ENCODE measurements at places on chromosomes 2 and 18. TPM values are rescaled to one million over a fixed set of nuclear protein-coding genes. Genes with fewer than 3 reads are reported as not detected.

LRRTM4 gene
- 0.55 TPM for total RNA-seq

DYNAP gene
- not detected for total RNA-seq

ATP9B gene
- total RNA-seq: 28.3 TPM

DQX1 gene
- total RNA-seq: not detected

DSG1 gene
- total RNA-seq: not detected

ZC3H6 gene
- total RNA-seq: 8.8 TPM

UGT1A3 gene
- not detected for total RNA-seq

GREB1L gene
- 8.6 TPM for total RNA-seq

HS6ST1 gene
- 38.4 TPM for total RNA-seq

CFAP53 gene
- 0.16 TPM for total RNA-seq

RESP18 gene
- not detected for total RNA-seq

ACVR1C gene
- total RNA-seq: 44.9 TPM

LOXHD1 gene
- 2.3 TPM for total RNA-seq

C18orf54 gene
- total RNA-seq: 1.3 TPM

NGEF gene
- total RNA-seq: 0.35 TPM

SCYGR4 gene
- not detected for total RNA-seq

RAX gene
- not detected for total RNA-seq

RMC1 gene
- total RNA-seq: 29.0 TPM

TMEM247 gene
- not detected for total RNA-seq

FOXD4L1 gene
- total RNA-seq: not detected

IL36B gene
- total RNA-seq: not detected

DCDC2C gene
- not detected for total RNA-seq

ELOA2 gene
- total RNA-seq: not detected

GBX2 gene
- not detected for total RNA-seq

PARD3B gene
- total RNA-seq: 29.4 TPM

CSRNP3 gene
- 0.51 TPM for total RNA-seq

SLC5A7 gene
- not detected for total RNA-seq

KYNU gene
- 12.0 TPM for total RNA-seq

PLCD4 gene
- total RNA-seq: 1.0 TPM

ICOS gene
- 0.22 TPM for total RNA-seq

LGALSL gene
- total RNA-seq: 21.7 TPM

TRABD2A gene
- total RNA-seq: 6.3 TPM

ALLC gene
- total RNA-seq: not detected

TTC27 gene
- 19.1 TPM for total RNA-seq

AP1S3 gene
- total RNA-seq: 0.61 TPM

B3GNT7 gene
- 3.9 TPM for total RNA-seq

KCNE4 gene
- 15.0 TPM for total RNA-seq

ZSWIM2 gene
- total RNA-seq: 1.2 TPM

HOXD13 gene
- total RNA-seq: 1.1 TPM

All from mesenteric fat pad (tissue), 1 donor.